Activated CD4-positive, alpha-beta T cell treated with anti-CD3 and anti-CD28 coated beads, Interleukin-2, amount 10 ng/mL, durations not matched to agents 7 days and 5 days (primary cell): ENCODE measurements at places on chromosomes 4 and X.

GRCh38 chr4:134337574-134337973, 136.0 kb upstream of the PABPC4L start:
- no peak overlapping the region for H3K4me3 ChIP-seq
- H3K36me3 ChIP-seq = no peaks in the 10 kb centered on the region
- H3K4me1 ChIP-seq = no peaks in the 10 kb centered on the region
- DNase-seq = no peak
- no peaks in the 10 kb centered on the region for H3K27me3 ChIP-seq
- no peak overlapping the region for H3K27ac ChIP-seq

DNA sequence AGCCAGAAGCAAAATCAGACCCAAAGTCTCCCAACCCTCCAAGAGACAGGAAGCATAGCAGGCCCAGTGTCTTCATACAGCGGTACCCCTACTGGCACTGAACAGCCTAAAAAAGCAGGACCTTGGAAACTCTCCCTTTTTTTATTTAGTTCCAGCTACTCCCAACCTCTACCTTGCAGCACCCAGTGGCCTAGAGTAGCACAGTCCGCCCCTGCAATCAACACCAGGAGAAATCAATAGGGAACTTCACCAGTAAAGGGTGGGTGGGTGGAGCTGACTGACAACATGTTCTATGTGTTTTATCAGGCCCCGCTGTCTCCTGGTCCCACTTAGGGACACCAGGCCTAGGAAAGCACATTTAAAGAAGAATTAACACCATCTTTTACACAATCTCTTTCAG, 378.5 kb upstream of the CT83 start:
- H3K4me1 ChIP-seq = no peaks in the 10 kb centered on the region
- H3K36me3 ChIP-seq = no peaks in the 10 kb centered on the region
- no peak overlapping the region for H3K4me3 ChIP-seq
- no peak overlapping the region for H3K27ac ChIP-seq
- no peak for DNase-seq

DNA sequence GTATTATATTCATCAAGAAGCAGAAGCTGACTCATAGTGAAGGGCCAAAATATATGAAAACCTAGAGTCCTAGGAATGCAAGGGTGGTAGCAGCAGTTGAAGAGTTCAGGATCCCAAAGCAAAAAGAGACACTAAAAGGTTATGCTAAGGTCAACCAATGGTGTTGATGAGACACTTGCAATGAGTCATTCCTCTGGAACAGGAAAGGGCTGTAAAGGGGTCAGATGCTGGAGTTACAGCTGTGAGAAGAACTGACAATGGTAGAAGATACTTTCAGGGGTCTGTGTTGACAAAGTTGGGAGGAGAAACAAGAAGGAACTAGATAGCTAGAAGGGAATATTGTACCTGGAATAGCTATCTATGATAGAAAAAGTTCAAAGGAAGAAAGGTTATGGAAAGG, 47.5 kb downstream of the ZGRF1 start:
- H3K36me3 ChIP-seq = peaks cover 23% of the 10 kb centered on the region
- H3K27ac ChIP-seq = no peak overlapping the region
- no peak overlapping the region for H3K4me3 ChIP-seq
- no peaks in the 10 kb centered on the region for H3K27me3 ChIP-seq
- no peak for DNase-seq

DNA sequence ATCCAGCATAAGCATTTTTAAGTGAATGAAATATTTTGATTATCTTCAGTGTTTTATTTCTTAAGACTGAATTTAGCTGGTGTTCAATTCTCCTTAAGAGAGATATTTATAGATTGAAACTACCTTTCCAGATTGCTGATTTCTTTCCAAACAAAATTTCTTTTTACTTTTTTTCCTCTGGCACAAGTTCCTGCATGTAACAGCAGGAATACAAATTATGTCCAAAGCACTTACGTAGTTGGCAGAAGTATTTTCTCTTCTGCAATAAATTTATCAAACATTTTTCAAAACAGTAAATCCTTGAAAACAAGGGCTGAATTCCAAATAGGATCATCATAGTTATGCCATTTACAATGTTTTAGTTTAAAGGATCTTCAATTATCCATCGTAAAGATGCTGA, 412.6 kb downstream of the IQCM start:
- no peaks in the 10 kb centered on the region for H3K27me3 ChIP-seq
- no peaks in the 10 kb centered on the region for H3K4me1 ChIP-seq
- no peak for DNase-seq

GRCh38 chrX:28843817-28844216, 256.6 kb downstream of the IL1RAPL1 start:
- no peak overlapping the region for H3K27ac ChIP-seq
- no peaks in the 10 kb centered on the region for H3K36me3 ChIP-seq
- H3K4me1 ChIP-seq = no peaks in the 10 kb centered on the region
- H3K27me3 ChIP-seq = no peaks in the 10 kb centered on the region
- no peak overlapping the region for H3K4me3 ChIP-seq

DNA sequence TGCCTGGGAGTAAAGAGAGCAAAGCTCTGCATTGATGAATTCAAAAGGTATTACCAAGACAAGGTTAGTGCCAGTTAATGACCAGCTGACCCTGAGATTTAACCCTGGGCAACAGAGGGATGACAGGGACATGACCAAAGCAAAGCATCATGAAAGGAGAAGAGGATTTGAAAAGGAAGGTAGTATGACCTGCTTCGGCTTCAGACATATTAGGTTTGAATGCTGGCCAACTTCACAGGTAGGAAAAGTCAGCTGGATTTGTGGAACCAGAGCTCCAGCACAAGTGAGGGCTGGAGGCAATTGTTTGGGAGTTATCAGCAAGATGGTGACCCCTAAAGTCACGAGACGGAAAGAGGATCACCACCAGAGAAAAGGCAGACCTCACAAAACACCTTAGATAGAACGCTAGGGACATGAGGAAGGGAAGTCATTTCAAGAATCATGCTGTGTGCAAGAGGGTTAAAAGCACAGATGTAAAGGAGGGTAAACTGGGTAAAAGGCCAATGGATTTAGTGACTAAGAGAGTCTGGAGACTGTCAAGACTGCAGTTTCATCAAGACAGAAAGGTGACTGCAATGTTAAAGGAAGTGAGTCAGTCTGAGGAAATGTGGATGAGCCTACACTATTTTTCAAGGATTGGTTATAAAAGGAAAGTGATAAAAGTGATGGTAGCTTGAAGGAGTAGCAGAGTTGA, 45.6 kb downstream of the SH3RF1 start:
- no peaks in the 10 kb centered on the region for H3K4me1 ChIP-seq
- no peaks in the 10 kb centered on the region for H3K27me3 ChIP-seq
- H3K4me3 ChIP-seq = no peak overlapping the region
- DNase-seq = no peak
- H3K27ac ChIP-seq = no peak overlapping the region

DNA sequence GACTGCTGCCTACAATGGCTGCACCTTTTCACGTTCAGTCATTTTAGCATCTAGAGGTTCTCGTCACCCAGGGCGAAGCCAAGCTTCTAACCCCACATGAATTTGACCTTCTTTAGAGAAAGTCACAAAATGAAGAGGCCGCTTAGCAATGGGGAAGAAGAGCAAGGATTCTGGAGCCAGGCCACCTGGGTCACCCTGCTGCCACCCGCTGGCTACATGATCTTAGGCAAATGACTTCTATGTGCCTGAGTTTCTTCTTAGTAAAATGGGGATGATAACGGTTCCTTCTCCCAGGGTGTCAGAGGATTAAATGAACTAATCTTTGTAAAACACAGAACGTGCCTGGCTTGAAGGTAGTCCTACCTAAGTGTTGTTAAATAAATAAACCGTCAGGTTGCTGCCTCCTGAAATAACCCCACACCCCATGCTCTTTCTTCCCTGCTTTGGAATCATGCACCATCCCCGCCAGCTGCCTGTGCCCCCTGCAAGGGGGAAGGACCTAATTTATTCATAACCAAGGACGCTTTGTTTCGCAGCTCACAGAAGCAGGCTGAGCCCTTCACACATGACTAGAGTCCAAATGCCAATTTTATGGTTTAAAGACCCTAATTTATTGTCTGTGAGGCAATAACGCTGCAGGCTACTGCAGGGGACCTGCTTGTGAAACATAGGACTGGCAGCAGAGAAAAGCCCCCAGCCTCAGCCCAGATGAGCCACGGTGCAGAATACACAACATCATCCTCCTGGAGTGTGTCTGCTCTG, 28.6 kb upstream of the NSG1 start:
- H3K27me3 ChIP-seq = no peaks in the 10 kb centered on the region
- no peak for DNase-seq
- H3K4me1 ChIP-seq = no peaks in the 10 kb centered on the region

- H3K36me3 ChIP-seq = no peaks in the 10 kb centered on the region
- H3K4me3 ChIP-seq = no peak overlapping the region
- no peak overlapping the region for H3K27ac ChIP-seq
- DNase-seq = no peak
- H3K27me3 ChIP-seq = no peaks in the 10 kb centered on the region
- H3K4me1 ChIP-seq = no peaks in the 10 kb centered on the region
These were observed 37.0 kb upstream of the CT83 start for GRCh38 chrX:116499780-116500179.

- no peaks in the 10 kb centered on the region for H3K36me3 ChIP-seq
- H3K4me1 ChIP-seq = peaks cover 12% of the 10 kb centered on the region
- no peak overlapping the region for H3K4me3 ChIP-seq
- H3K27me3 ChIP-seq = no peaks in the 10 kb centered on the region
These were observed 80.7 kb upstream of the PRPS1 start for GRCh38 chrX:107547621-107548020.

- no peak overlapping the region for H3K4me3 ChIP-seq
- no peaks in the 10 kb centered on the region for H3K36me3 ChIP-seq
- H3K27me3 ChIP-seq = peaks cover 9% of the 10 kb centered on the region
- no peak for DNase-seq
- no peaks in the 10 kb centered on the region for H3K4me1 ChIP-seq
These were observed 4.7 kb downstream of the SRPX2 start for GRCh38 chrX:100648458-100649417.

DNA sequence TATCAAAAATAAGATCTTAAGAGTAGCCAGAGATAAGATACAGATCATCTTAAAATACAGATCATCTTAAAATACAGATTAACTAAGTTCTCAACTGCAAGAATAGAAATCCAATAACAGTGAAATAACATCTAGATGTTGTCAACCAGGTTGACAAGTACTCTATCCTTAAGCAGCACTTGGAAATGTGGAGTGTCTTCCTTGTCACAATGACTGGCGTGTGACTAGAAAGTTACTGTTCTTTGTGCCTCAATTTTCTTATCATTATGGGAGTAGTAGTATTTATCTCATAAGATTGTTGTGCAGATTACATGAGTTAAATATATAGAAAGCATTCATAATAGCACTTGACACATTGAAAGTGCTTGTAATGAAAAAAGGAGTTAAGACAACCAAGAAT, 25.8 kb upstream of the HPGDS start:
- no peaks in the 10 kb centered on the region for H3K4me1 ChIP-seq
- peaks cover 13% of the 10 kb centered on the region for H3K27me3 ChIP-seq
- H3K36me3 ChIP-seq = no peaks in the 10 kb centered on the region
